H54 (cell line): ENCODE measurements at places on chromosomes 3 and 15.

- no peak for DNase-seq
These were observed 761.0 kb downstream of the ROBO2 start for GRCh38 chr3:77800893-77801292.

DNA sequence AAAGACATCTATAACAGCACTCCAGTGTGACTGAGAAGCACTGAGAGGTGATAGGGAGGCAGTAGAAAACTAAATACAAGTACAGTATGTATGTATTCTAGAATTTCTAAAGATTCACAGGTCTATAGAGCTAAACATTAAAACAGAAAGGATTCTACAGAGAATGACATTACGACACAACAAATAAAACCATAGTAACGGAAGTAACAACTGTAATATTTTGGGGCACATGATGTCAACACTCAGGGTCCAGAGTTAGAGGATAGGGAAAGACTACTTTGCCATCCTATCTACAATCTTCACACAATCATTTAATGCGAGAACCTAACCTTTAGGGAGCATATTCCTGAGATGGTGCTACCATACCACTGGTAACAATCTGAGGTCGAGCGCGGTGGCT, 13.6 kb downstream of the UBXN7 start:
- DNase-seq, result no peak

- DNase-seq, result no peak
These were observed 1.6 kb upstream of the NTRK3 start for GRCh38 chr15:88258093-88258641.

- DNase-seq, result no peak
These were observed 47.3 kb upstream of the C3orf22 start for GRCh38 chr3:126606001-126606400.

DNA sequence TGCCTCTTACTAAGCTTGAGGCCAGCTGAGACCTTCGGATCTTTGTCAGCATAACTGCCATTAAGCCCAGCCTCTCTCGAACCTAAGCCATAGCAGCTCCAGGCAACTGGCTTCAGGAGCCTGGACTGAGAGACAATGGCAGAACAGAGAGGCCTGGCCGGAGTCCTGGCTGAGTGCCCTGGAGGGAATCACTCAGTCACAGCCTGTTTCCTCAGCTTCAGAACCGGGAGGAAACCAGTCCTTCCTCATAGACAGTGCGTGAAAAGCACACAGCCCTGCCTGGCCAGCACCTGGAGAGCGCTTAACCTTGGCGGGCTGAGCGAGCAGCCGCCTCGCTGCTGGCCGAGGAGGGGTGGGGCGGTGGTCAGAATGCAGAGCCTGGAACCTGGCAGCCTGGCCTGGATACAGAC, 21.6 kb downstream of the RNU5B-1 start:
- DNase-seq, result no peak

GRCh38 chr3:111913163-111913763, 54.2 kb downstream of the PHLDB2 start:
- DNase-seq, result no peak

DNA sequence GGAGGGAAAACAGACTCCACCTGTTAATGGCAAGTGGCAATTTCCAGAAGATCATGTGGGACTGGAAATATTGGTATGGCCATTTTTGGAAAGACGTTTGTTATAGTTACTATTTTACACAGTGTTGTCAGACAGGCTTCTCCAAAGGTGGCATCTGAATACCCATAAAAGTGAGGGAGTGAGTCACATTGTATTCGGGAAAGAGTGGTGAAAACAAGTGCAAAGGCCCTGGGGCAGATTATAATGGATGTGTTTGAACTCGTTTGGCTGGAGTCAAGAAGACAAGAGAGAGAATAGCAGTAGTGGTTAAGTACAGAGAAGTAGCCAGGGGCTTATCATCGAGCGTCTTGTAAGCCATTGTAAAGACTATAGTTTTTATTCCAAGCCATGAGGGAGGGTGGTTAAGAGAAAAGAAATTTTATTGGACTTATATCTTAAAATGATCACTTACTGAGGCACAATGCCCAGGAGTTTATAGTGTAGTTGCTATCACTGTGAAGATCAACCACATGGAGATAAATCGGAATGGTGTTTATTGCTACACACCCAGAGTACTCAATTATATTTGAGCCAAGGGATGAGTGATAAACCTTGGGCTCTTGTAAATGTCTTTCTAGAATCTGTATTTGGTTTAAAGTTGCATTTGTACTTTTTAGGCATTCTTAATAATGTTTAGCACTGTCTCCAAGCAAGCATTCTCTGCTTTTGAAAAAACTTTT, 212.8 kb upstream of the KBTBD8 start:
- no peak for DNase-seq

- DNase-seq, result no peak
These were observed 31.1 kb downstream of the DGKG start for GRCh38 chr3:186330772-186331460.

DNA sequence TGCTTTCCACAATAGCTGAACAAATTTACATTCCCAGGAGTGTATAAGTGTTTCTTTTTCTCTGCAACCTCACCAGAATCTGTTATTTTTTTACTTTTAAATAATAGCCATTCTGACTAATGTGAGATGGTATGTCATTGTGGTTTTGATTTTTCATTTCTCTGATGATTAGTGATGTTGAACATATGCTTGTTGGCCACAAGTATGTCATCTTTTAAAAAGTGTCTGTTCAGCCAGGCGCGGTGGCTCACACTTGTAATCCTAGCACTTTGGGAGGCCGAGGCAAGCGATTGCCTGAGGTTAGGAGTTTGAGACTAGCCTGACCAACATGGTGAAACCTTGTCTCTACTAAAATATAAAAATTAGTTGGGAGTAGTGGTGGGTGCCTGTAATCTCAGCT, 619.3 kb downstream of the SI start:
- no peak for DNase-seq

DNA sequence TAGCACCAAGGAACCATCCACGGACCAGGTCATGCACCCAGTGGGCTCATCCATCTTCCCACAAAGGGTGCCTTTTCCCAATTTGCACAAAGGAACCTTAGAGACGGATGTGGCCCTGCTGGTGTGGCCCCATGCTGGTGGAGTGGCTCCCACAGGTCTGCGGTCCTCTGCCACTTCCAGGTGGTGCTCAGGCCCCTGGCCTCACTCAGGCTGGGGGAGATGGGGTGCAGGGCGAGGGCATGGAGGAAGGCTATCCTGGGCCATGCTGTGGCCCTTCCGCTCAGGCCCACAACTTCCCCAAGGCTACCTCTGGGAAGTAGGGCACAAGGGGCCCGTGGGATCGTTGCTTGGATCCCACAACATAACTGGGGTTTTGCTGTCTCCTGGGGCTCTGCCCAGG, 5.2 kb upstream of the SYNM start:
- DNase-seq, result no peak

DNA sequence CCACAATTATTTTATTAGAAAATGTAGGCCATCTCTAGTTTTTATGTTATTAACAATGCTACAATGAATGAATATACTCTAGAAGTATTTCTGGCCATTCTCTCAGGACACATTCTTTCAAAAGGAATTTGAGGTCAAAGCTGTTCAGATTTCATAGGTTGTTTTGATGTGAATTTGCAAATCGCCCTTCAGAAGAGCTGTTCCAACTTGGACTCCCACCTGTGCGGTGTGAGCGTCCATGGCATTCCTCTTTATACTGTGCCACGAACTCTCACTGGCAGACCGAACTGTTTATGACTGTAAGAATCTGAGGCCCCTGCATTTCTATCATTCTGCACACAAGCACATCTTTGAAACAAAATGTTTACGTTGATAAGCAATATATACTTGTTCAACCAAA, 18.6 kb upstream of the SLC24A5 start:
- no peak for DNase-seq

- no peak for DNase-seq
These were observed 381.4 kb downstream of the CNTN3 start for GRCh38 chr3:74233091-74233490.

DNA sequence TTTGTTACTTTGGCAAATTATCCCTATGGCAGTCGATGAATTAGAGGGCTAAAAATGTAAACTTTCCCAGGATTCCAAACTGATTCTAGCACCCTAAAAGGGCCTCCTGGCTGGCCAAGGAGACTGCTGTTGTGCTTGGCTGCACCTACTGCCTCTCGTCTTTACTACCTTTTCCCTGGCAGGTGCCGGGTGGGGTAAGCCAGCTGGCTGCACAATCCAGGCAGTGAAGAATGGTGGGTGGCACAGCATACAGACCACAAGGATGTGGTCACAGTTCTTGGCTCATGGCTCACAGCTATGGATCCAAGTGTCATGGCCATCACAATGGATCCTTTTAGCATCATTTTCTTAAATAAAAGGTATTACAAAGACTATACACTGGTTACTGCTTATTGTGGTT, 20.7 kb upstream of the SLC25A26 start:
- DNase-seq, result no peak
